CD4-positive, alpha-beta T cell treated with Interleukin-2 at 100 ng/mL for 4 hours (primary cell): ENCODE measurements at places on chromosomes 2 and 18.
A peak's percentile ranks its signal among the peaks of the same experiment; 100 is the strongest.

DNA sequence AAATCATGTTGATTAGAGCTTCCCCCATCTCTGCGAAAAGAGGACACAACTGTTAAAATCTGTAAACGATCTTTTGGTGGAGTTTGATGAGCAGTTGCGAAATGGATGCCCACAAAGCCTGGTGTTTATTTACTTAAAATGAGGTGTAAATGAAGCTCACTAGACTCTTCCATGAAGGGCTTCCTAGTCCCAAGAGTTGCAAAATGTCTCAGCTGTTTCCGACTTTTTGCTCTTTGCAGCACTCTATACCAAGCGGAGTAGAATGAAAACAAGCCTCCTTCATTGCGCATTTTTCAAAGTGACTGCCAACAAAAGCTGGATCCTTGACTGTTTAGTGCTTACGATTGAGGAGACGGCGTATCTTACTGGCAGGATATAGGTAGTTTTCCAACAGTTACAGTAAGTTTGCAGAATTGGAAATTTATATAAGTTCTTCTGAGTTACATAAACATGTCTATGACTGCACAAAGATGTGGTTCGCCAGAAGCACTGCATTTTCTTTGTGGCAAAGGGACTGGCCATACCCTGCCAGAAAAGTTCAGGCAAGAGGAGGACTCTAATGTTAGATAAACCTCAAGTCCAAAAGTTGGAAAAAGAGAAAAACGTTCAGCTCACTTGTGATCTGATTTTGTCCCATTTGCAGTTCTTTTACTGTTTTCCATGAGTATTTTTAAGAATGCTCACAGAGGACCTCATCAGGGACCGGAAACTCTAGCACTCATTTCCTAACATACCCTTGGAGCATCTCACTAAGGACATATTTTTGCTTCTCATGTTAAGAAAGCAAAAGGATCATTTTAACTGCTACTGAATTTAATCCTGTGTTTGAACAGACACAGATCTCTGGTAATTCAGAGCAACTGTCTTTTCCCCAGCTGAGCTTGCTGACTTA, 42.7 kb downstream of the COLEC12 start:
- no peak for DNase-seq

- peak; percentile 22 for DNase-seq
Measured at GRCh38 chr2:120287183-120288015, 34.7 kb downstream of the RALB start.

- DNase-seq, result no peak
Measured at GRCh38 chr2:86563650-86564061, 413 bp upstream of the CHMP3 start.

- DNase-seq, result no peak
Measured at GRCh38 chr18:3002732-3003131, 10.2 kb downstream of the LPIN2 start.

DNA sequence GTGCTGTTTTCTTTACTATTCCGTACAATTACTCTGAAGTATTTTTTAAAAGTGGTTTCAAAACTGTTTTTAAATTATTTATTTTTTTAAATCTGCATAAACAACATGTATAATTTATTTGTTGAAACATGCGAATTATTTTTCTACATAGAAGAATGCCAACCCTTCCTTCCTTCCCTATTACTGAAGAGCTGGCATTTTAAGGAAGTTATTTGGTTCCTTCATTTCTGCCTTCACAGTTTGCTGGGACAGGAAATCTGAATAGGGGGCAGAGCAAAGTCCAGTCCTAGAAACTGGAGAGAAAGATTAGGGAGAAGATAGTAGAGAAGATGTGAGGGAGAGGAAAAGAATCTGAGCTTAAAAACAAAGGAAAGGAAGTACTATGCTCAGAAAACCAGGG, 146.7 kb upstream of the ACVR2A start:
- DNase-seq, result no peak

DNA sequence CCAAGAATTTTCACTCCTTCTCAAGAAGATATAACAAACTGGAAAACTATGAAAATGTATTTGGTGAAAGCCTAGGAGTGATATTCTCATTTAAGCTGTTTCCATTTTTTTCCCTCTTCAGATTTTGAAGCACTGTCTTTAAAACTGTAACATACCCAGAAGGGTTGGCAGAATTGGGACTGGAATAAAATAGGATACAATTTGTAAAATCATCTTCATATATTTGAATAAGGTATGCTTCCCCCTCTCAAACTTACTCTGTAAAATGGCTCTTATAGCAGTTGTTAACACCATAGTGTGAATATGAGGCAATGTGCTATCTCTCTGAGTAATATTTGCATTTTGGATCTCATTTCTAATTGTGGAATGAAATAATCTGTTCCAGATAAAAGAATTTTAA, 676.4 kb downstream of the ARHGAP15 start:
- no peak for DNase-seq

DNA sequence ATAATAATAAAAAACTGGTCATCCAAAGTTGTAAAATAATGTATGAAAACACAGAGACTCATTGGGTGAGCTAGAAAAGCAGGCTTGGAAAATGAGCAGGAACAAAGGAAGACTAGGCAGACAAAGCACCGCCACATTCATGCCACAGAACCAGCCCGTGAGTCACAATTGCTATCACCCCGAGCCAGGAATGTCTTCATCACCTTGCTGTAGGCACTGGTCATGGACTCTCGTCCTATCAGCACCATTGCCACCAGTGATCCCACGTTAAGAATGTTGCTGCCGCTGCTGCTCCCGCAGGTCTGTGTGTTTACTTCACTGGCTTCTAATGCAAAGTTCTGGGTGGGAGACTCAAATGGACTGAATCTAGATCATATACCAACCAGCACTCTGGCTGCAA, 417.9 kb downstream of the PID1 start:
- no peak for DNase-seq

DNA sequence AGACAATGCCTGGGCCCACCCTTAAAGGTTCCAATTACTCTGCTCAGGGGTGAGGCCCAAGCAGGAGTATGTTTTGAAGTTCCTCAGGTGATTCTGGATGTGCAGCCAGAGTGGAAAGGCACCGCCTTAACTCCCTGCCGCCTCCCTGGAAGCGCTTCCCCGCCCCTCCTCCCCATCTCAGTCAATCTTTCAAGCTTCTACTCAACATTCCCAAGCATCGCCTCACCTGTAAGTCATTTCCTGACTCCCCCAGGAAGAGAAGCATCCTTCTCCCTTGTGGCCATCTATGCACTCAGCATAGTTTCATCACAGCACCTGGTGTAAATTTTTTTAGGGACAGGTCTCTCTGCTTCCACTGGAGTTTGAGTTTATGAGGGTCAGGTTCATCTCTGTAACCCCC, 67.5 kb downstream of the MYL12B start:
- no peak for DNase-seq

DNA sequence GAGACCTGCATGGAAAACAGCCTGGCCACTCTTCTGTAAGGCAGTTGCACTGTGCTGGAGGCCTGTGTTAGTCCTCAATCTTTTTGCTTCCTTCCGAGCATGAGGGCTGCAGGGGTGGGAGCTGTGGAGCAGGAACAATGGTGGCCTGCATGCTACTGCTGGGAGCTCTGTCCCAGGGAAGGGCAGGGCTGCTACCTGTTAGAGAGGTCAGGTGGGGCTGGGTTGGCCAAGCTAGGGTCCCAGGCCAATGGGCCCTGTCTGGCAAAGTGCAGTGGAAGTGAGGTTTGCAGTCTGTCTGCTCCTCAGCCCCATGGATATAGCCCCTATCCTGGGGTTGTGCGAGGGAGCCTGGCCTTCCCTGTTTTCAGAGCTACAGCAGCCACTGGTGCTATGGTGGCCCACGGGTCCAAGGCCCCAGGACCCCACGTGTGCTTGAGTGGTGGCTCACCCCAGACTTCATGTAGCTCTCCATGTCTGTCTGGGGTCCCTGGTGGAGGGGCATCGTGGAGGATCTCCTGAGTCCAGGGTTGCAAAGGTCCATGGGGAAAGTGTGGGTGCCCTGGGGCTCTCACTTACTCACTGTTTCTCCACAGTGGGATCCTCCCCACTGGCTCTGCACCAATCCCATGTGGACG, 1212.6 kb upstream of the NXPH2 start:
- DNase-seq, result no peak

- DNase-seq, result no peak
Measured at GRCh38 chr18:45111502-45111848, 430.8 kb downstream of the SETBP1 start.

DNA sequence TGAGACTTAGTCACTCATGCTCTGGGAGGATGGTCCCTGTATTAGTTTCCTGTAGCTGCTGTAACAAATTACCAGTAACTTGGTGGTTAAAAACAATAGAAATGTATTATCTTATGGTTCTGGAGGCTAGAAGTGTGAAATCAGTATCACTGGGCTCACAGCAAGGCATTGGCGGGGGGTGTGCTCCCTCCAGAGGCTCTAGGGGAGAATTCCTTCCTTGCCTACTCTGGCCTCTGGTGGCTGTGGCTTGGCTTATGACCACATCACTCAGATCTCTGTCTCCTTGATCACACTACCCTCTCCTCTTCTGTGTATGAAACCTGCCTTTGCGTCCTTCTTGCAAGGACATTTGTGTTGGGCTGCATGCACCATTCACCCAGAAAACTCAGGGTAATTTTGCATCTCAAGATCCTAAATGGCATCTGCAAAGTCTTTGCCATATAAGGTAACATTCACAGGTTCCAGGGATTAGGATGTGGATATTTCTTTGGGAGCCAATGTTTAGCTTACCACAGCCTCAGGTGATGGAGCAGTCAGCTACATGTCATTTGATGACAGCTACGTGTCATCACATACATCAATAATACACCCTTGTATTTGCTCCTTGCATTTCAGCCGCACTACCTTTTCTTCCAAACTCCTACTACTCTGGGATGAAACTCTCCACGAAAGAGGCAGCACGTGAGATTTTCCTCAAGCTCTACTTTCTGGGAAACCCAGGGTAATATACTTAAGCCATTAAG, 49.6 kb upstream of the POU3F3 start:
- no peak for DNase-seq

- DNase-seq, result peak; percentile 65
Measured at GRCh38 chr2:234454433-234454832, 42.4 kb downstream of the ARL4C start.

- no peak for DNase-seq
Measured at GRCh38 chr2:112006076-112006410, 49.0 kb upstream of the TMEM87B start.

DNA sequence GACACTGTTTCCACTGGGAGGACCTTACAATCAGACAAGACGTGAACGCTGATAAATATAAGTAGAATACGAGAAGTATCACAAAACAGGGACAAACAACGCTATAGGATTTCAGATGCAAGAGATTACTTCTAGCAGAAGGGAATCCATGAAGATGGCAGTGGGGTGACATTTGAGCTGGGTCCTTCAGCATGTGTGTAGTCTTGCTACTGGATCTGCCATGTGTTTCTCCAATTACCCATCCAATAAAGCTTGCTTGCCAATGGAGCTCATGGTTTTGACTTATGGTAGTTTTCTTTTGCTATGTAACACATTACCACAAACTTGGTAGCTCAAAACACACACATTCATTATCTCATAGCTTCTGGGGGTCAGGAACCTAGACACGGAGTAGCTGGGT, 32.8 kb upstream of the LGALSL start:
- no peak for DNase-seq

DNA sequence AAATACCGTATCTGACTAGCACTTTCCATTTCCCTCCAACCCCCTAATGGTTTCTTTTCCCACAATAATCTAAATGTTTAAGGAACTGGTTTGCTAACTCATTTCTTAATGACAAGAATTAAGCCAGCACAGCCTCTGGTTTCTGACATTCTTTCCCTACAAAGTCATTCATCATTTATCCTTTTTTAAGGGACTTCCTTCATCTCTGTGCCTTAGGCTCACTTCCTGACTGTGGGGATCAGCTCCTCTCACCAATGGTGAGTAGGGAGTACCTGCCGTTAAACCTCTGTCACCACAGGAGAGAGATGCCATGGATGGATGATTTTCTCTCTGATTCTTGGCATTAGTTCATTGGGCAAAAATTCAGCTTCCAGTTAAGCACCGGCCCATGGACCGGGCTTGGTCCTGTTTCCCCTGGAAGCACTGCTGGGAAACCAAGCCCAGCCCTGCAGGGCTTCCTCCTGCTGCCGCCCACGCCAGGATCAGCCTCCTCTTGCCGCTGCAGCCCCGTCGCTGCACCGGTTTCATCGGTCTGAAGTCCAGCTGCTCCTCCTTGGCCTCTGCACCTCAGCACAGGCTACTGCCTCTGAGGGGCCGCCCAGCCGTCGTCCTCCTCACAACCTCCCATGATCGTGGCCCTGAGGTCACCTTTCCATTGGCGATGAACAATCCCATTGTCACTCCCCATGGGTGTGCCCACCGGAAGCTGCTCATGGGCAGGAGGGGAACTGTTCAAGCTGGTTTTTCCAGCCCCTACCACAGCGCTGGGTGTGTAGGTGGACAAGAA, 64.0 kb upstream of the ZNF516 start:
- DNase-seq, result no peak

DNA sequence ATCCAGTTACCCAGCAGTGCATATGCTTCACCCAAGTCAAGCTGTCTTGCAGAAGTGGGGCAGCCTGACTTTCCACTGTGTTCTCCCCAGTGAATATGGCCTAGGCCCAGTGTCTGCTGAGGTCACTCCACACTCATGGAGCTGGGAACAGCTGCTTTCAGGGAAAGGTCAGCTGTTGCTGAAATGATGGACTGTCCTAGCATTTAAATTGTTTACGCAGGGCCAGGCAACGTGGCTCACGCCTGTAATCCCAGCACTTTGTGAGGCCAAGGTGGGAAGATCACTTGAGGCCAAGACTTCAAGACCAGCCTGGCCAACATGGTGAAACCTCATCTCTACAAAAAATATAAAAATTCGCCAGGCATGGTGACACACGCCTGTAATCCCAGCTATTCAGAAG, 86.5 kb downstream of the LIPG start:
- no peak for DNase-seq

DNA sequence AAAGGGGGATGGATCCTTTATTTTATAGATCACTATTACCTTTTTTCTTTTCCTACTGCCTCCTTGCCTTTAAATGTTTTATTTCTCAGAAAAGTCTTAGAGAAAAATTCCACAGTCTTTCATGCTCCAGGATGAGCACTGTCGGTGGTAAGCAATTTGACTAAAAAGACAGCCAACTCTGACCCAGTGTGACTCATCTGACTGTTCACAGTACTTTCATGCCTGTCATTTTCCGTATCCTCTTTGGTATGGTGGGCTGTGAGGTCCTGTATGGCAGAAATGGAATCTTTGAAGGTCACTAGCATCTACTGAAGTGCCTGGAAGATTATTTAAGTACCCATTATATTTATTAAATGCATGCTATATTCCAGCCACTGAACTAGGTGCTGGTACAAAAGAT, 2.1 kb upstream of the RFTN2 start:
- DNase-seq, result no peak

GRCh38 chr2:99682275-99683060, 192.7 kb upstream of the REV1 start:
- no peak for DNase-seq
